ENCODE measurements at places on chromosomes 5 and 9.

DNA sequence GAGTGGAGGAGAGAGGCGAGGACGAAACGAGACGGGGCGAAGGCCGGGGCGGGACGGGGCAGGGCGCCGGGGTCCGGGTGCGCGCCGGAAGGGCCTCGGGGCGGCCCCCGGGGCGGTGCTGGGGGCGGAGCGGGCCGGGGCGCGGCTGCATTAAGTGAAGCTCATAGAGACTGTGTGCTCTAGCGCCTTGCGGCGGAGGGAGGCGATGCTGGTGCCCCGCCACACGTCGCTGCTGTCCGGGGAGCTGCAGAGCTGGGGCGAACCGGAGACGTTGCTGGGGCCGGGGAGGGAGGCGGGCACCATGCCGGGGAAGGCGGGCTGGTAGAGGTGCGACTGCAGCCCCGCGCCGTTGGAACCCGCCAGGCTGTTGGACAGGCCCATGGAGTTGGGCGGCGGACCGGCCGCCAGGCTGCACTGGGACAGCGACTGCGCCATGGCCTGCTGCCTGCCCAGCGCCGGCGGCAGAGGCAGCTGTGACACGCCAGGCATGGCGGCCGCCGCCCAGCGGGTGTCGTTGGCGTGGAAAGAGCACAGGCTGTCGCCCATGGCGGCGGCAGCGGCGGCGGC is 8.3 kb downstream of the OTP start:
- no peak for DNase-seq

DNA sequence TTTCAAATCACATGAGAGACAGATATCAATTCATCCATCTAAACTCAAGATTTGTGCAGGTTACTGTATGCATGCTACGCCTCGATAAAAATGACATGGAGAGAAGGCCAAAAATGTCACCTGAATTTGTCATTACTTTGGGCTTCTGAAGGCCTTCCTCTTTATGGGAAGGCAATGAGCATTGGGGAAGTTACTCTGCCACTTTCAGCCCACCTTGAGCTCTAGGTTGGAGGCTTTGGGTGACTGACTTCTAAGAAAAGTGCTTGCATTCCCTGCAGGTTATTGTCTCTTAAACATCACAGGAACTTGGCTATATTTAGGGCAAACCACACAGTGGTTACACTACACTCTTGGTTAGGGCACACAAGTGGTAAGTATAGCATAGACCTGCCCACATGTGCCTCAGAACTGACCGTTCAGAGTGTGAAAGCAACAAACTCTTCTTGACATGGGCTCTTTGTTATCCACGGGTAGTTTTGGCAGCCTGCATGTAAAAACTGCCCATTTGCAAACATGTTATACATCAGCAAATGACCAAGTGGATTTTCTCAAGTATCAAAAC is 169.5 kb downstream of the ZNF608 start:
- DNase-seq: no peak

- DNase-seq: no peak
Measured at GRCh38 chr9:109507421-109507838, 9.3 kb upstream of the PTPN3 start.

DNA sequence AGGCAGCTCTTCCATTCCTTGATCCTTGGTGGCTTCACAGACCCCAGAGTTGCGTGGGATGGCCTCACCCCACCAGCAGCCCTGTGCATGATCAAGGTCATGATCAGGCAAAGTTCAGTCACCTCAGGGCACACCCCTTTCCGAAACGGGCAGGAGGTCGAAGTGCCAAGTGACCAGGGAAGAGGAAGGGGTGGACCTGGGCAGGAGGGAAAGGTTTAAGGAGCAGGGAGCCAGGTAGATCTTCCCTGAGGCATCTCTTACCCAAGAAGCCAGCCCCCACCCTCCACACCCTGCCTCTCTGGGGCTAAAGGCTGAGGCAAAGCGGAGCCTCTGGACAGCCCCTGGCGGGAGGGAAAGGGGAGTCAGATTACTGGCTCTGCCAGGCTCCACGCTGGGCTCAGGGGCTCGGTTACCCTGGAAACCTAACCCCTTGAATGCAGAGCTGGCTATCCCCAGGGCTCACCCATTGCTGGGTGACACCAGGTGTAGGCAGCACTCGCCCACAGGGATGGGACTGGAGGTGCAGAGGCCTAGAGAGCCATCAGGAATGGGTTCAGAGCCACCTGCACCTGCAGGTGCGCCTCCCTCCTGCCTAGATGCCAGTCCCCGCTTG is 3.6 kb downstream of the MGAT4B start:
- no peak for DNase-seq

GRCh38 chr5:178289438-178289837 is 56.8 kb upstream of the PHYKPL start:
- DNase-seq: no peak

DNA sequence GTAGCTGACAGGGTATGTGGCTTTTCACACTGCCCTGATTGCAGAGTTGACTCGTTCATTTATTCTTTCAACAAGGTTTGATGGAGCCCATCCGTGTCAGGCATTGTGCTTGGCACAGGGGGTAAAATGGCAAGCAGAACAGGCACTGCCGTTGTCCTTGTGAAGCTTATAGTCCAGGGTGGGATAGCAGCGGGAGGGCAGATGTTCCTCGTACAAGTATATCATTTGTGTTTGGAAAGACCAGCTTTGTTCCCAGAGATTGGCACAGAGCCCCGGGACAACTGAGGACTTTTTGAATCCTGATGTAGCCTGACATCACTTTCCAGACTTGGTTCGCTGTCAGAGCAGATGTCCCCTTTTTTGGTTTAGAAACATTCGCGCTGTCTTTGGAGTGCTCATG is 50.9 kb downstream of the MVB12B start:
- DNase-seq: no peak

DNA sequence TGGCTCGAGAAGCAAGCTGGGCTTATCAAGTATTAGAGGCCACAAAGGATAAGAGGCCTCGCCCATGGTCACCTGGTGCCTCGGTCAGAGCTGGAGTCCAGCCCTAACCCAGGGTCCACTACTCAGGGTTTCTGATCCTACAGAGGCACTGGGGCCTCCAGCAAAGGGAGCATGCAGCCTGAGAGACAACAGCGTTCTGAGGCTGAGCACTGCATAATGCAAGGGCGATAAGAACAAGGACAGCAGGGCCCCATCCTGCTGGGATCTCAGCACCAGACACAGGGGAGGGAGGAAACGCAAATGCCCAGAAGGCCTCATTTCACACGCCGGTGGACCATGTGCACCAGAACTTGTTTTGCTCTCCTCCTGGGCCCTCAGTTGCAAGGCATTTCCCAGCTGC is 63.0 kb downstream of the C5orf15 start:
- no peak for DNase-seq

DNA sequence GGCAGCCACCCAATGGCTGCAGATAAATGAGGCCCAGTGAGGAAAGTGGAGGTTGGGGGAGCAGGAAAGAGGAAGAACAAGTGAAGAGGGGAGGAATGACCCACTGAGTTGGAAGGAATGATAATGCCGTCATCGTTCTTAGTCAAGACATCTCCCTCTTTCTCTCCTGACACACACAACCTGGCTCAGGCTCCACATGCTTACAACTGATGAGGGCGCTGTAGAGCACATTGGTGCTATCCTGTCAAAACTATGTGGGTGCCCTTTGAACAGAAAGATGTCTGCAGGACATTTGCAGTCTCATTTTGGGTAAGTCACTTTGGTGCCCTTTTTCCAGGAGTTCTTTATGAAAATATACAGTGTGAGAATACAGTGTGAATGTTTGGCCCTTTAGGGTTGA is 5.9 kb downstream of the IFNW1 start:
- no peak for DNase-seq
